ENCODE measurements at places on chromosomes 4 and X.

GRCh38 chr4:25882226-25882625 lies 19.4 kb upstream of the SEL1L3 start:
- DNase-seq = no peak

GRCh38 chrX:17654116-17654515 lies 83.2 kb upstream of the SCML1 start:
- DNase-seq = no peak

GRCh38 chr4:1592068-1592708 lies 91.9 kb downstream of the FAM53A start:
- DNase-seq = no peak

- DNase-seq = no peak
Measured at GRCh38 chrX:119228512-119229252, 7.4 kb upstream of the PGRMC1 start.

GRCh38 chr4:85780664-85781063 lies 305.7 kb downstream of the ARHGAP24 start:
- no peak for DNase-seq

DNA sequence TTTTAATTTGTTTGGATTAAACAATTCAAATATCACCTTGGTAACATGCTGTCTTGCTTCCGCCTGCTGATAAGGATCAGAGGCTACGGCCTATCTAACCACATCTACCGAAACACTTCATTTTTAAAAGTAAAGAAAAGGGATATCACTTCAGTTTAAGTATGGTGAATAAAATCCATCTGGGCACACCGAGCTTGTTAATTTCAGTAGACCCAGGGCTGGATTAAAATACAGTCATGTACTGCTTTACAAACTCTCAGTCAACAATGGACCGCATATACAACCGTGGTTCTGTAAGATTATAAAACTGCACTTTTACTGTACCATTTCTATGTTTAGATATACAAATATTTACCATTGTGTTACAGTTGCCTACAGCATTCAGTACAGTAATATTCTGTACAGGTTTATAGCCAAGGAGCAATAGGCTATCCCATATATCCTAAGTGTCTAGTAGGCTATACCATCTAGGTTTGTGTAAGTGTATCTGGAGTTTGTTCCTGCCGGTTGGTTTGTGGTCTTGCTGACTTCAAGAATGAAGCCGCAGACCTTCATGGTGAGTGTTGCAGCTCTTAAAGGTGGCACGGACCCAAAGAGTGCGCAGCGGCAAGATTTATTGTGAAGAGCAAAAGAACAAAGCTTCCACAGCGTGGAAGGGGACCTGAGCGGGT lies 40.0 kb downstream of the SEPTIN11 start:
- DNase-seq = peak; percentile 14

Data from activated CD8-positive, alpha-beta memory T cell treated with anti-CD3 and anti-CD28 coated beads for 48 hours (primary cell).